ENCODE measurements at places on chromosomes 5 and 9.

DNA sequence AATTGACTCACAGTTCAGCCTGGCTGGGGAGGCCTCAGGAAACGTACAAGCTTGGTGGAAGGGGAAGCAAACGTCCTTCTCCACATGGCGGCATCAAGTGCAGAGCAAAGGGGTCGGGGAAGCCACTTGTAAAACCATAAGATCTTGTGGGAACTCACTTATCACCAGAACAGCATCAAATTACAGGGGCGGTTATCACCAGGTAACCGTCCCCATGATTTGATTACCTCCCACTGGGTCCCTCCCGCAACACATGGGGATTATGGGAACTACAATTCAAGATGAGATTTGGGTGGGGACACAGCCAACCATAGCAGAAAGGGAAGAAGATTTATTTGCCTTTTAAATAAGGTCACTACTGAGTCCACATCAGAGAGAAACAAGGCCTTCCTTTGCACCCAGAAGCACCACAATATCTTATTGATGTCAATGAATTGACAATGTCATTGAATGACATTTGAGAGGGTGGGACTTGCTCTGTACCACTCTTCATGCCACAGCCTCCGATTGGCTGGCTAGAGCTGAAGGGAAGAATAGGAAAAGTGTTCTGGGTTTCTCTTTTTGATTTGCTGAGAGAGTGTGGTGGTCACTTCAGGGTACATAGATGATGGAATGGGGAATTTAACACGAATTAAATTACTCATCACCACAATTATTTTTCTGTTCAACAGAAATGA, 11.0 kb downstream of the SKP2 start:
- no peak for DNase-seq

DNA sequence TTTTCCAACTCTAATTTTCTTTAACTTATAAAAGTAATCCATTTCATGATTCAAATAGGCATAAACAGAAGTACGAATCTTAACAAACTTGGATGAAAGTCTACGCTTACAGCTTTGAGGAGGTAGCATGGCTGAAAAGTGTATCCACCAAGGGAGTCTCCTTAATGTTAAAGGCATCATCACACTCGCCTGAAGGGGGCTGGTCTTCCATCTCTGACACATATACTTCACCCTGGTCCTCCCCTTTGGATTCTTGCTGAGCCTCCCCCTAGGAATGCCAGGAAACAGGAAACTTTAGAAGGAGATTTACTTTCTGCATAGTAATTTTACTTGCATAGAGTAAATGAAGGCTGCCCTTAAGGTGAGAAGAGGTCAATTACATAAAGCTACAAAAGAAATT, 10.3 kb upstream of the NME5 start:
- no peak for DNase-seq

- DNase-seq: no peak
Observed at GRCh38 chr5:179839328-179840256, 18.9 kb downstream of the SQSTM1 start.

- DNase-seq: no peak
Observed at GRCh38 chr5:69367697-69368279, 1.5 kb downstream of the AK6 start.

DNA sequence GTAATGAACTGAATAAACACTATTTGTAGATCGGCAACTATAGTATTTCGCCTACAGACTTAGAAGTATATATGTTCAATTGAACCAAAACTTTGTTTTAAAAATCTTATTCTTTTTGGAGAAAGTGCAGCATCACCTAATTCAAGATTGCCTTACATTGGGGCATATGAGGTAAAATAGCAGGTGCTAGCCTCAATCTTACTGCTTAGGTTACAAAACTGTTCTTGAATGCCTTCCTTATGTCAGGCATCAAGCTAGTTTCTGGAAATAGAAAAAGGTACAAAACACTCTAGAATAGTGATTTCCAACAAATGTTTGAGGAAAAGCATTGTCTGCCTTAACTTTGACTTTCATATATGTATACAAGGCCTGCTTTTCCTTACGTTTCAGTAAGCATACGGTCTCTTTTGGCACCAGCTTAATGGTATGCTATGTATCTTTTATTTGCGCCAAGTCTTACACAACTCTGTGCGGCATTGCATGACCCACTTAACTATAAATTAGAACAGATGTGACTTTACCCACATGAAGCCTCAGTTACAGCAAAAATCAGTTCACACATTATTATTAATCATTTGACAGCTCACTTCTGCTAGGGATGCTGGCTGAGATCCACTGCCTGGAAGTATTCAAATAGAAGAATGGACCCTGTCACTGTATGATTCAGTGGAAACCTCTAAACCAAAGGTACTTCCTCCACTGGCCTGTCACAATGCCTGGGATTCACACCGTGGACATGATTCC, 174.1 kb downstream of the PRELID2 start:
- no peak for DNase-seq

DNA sequence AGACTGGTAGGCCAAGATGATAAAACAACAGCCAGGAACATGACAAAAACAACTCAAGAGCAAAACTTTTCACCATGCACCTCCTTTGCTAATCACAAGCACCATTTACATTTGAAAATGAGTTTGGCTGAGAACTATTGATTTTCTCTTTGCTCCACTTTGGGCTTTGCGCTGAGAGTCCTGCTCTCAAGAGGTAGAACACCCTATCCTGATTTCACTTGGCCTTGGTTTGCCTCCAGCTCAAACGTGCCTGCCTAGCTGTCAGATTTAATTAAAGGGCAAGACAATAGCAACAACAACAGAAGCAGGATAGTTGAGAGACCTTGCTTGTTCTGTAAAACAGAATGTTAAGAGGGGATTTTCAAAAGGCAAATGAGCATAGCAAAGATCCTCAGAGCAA, 128.2 kb upstream of the ASTN2 start:
- DNase-seq: no peak

DNA sequence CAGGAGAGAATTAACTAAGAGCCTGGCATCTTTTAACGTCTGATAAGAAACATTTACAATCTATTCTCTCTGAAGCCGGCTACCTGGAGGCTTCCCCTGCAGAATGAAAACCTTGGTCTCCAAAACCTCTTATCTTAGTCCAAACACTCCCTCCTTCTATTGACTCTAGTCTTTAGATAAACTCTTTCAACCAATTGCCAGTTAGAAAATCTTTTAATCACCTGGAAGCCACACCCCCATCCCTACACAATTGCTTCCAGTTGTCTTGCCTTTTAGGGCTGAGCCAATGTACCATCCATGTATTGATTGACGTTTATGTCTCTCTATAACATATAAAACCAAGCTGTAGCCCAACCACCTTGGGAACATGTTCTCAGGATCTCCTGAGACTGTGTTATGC, 1343.1 kb upstream of the C9orf72 start:
- DNase-seq: no peak

DNA sequence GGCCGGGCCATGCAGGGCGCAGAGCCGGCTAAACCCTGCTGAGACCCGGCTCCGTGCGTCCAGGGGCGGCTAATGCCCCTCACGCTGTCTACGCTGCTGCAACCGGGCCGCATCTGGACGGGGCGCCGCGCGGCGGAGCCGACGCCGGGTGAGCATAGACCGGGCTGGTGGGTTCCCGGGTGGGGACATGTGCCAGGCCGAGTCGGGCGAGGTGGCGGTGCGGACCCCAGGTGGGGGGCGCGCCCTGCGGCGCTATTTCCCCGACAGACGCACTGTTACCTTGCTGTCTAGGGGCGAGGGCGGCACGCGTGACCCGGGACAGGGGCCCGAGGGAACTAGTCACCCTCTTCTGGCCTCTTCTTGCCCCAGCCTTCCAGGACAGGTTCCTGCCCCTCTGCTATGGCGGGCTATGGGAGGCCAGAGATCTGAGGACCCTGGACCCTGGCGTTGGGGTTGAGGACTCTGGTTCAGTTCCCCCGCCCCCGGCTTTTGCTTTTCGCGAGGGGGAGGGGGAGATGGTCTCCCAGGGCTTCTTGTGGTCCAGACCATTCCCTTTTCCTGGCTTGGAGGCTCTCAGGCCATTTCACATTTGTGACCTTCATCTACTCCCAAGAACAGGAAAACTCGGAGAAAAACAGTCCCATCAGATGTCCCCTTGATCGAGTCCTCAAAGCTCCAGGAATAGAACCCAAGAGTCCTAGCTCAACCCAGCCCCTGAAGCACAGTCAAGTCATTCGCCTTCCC, 536 bp downstream of the SLC27A4 start:
- no peak for DNase-seq

DNA sequence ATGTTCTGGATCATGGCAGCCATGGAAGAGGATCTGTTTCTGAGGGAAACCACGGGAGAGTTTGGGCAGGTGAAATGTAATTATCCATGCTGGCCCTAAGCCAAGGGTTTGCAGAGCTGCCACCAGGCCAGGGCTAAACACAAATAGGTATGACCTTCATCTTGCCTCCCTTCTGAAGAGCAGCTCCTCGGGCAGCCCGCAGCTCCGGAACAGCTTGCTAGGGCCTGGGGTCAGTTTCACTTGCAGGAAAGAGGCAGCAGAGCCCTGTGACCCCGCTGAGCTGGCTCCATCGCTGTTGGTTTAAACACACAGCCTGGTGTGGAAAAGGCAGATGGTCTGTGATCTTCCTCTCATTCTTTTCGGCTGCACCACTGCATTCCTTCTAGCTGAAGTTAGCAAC, 141.4 kb downstream of the TMEM38B start:
- DNase-seq: no peak

GRCh38 chr5:40453689-40454088, 226.0 kb upstream of the PTGER4 start:
- no peak for DNase-seq

GRCh38 chr5:35835796-35836742, 20.6 kb upstream of the IL7R start:
- DNase-seq: no peak

DNA sequence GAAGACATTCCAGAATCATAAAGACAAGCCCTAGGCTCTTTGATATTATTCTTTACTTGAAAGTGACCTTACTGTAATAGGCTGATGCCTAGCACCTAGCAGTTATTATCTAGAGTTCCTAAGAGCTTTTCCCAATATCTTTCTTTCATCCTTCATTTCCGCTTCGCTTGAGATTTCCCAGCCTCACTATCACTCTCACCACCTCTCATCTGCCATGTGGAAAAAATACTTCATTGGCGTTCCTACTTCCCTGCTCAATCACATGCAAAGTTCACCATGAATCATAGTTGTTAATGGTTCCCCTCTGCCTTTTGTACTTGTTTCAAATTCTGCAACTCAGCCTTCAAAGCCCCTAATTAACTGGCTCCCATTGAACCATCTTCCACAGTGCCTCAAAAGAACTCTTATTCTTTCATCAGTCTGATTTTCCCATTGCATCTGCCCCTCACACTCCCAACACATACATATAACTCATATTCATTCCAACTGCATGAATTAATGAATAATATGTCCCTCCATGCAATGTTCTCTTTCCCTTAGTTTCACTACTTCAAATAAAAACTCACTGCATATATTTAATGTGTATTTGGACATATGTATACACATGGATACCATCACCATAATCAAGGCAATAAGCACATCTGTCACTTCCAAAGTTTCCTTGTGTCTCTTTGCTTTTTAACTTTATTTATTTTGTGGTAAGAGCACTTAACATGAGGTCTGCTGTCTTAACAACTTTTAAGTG, 221.6 kb downstream of the PARP8 start:
- no peak for DNase-seq

DNA sequence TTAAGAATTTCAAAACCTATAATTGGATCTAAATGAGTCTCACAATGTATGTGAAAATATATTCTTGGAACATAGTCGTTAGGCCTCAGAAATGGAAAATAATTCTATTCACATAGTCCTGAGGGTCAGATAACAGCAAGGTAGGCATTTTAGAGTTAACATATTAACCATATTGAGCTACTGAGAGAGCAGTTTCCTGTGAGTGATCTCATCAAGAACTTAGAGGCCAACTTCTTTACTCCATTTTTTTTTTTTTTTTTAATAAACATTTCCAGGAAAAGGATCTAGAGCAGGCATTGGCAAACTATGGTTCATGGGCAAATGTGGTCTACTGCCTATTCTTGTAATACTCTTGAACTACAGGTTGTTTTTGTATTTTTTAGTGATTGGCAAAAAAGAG, 26.6 kb downstream of the RAB24 start:
- DNase-seq: no peak

GRCh38 chr5:124280079-124280478, 466.4 kb downstream of the ZNF608 start:
- DNase-seq: no peak

DNA sequence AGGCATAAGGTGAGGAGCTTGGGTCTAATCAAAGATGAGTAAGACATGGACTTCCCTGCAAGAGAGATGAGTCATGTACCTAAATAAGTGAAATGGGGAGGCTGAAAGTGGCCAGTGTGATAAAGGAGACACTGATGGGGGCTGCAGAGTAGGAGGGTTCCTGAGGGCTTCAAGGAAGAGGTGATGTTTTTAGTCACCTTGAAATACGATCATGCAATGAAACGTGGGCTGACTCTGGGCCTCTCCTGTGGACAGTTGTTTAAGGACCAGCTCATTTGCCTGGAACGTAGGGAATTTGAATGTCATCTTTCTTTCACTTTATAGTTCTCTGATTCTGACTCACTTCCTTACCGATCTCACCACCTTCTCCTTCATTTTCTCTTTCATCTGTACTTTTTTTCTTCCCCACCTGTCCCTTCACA, 49.6 kb upstream of the CPLX2 start:
- DNase-seq: no peak

- DNase-seq: no peak
Observed at GRCh38 chr9:16217943-16218701, 652.3 kb downstream of the BNC2 start.

DNA sequence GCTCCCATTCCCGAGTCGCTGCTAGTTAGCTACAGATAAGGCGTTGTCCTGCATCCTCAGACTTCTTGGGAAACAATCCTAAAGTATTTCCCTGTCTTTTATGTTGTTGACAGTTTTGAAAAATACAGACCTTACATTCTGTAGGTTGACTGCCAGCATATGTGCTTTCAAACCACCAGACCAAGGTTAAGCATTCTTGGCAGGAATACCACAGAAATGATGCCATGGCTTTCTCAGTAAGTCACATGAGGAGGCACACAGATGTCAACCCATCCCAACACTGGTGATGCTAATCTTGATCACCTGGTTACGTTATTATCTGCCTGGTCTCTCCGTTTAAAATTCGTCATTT, 871 bp downstream of the GLE1 start:
- no peak for DNase-seq

DNA sequence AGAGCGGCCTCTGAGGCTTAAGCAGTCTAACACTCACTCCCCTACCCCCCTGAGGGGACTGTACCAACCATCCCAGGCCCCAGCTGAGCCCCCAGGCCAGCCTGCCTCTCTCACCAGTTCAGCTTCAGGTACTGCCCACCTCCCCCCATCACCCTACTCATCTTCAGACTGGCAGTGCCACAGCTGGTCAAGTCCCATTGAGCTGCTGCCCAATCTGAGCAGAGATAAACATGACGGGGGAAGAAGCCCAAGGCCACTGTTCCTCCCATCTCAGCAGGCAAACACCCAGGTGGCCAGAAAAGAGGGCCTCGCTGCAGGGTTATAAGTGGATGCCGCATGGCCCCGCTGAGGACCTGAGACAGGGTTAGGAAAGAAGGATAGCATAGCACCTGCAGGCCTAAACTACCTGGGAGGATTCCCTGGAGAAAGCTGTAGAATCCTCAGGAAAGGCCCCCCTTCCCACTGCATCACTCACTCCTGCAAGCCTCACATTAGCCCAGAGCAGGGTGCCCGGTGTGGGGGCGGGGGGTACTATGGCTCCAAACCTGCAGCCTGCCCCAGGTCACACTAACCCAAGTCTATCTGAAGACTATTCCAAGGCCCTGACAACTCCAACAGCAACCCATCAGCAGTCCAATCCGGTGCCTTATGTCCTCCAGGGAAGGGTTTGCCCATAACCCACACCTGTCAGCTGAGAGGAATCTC, 3.6 kb downstream of the B4GALT1 start:
- DNase-seq: no peak

GRCh38 chr5:35003018-35003957, 44.5 kb downstream of the AGXT2 start:
- DNase-seq: peak; percentile 41

- DNase-seq: no peak
Observed at GRCh38 chr9:126919193-126919592, 4.6 kb downstream of the RALGPS1 start.
